ENCODE measurements at places on chromosomes 11 and 22.

DNA sequence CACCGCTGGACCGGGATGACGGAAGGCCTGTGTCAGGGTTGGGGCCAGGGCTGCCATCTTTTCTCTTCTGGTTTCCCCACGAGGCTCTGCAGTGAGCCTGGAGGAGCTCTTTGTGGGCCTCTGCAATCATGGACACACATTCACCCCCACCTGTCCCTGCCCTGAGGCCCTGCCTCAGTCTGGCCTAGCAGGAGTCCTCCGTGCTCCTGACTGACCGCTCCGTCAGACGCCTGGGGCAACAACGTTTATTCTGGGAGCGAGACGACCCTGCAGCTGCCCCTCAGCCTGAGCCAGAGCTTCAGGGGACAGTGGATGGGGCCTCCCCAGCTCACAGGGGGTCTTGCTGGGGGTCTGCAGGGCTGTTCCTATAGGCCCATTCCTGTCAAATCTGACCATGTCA lies 8.2 kb upstream of the MYEOV start:
- DNase-seq, result no peak

GRCh38 chr11:64996710-64997380 lies at the start of gene BATF2:
Gene BATF2, minus strand, starts transcription at chr11:64996971. Its CDS starts 57 bp downstream, at chr11:64996914.
- no peak for DNase-seq

GRCh38 chr11:1171223-1171984 lies 13.7 kb downstream of the MUC5AC start:
- DNase-seq, result no peak

DNA sequence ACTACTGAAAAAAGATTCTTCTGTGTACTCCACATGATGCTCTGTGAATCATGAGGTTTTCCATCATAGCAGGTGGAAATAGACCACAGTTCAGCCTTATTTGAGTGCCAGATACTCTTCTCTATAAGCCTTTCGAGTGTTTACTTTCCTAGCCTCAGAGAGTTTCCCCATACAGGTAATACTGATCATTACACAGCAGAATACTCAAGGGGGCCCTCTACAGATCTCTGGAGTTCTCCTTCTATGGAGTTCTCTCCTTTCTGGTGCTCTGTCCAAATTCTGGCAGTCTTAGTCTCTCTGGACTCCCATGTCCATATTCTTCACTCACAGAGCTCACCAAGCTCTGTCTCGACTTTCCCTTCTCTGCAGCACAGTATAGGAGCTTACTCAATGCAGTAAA lies 175.7 kb upstream of the CARD18 start:
- DNase-seq, result no peak

- DNase-seq, result no peak
These were observed 5.0 kb upstream of the DGKZ start for GRCh38 chr11:46342239-46342638.

DNA sequence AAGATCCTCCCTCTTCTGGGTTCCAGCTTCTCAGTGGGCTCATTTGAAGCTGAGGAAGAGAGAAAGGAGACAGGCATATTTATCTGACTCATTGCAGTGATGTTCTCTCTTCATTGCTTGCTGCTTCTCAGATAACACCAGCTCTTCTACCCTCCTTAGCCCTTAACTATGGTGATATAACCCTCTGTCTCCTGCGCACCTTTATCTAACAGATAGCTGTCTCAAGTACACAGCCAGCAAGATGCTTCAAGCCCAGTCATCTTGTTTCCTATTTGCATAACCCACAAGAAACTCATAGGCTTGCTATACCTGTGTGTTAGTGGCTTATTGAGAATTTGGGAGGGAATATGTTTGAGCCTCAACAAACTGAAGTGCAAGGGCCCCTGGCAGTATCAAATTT lies 12.6 kb downstream of the PRSS23 start:
- no peak for DNase-seq

- DNase-seq, result no peak
These were observed 29.0 kb upstream of the KCNQ1OT1 start for GRCh38 chr11:2728663-2729332.

DNA sequence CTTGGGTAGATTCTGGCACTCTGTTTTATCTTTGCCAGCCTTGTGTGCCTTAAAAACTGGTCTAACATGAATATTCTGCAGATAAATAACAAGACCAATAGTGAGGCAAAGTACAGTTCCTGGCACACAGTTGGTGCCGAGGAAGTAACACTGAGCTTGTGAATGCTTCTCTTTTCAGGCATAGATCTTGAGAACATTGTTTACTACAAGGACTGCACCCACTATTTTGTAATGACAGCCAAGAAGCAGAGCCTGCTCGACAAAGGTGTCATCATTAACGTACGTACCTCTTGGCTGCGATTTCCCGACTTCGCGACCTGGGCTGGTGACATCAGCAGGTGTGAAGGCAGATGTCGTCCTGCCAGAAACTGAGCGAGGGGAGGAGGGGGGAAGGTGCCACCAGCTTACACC lies 105.7 kb downstream of the MICAL2 start:
- no peak for DNase-seq

- no peak for DNase-seq
These were observed 568 bp upstream of the BIK start for GRCh38 chr22:43109921-43110443.

DNA sequence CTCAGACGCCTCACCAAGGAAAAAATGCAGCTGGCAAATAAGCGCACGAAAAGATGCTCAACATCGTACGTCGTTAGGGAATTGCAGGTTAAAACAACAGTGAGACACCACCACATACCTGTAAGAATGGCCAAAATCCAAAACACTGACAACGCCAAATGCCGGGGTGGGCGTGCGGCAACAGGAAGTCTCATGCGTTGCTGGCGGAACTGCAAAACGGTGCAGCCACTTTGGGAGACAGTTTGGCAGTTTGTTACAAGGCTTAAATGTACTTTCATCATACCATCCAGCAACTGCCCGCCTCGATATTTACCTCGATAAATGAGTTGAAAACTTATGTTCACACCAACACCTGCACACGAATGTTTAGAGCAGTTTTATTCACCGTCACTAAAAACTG lies 7.5 kb upstream of the CTSD start:
- DNase-seq, result no peak

- no peak for DNase-seq
These were observed 34.4 kb downstream of the LRRC32 start for GRCh38 chr11:76635991-76636738.

DNA sequence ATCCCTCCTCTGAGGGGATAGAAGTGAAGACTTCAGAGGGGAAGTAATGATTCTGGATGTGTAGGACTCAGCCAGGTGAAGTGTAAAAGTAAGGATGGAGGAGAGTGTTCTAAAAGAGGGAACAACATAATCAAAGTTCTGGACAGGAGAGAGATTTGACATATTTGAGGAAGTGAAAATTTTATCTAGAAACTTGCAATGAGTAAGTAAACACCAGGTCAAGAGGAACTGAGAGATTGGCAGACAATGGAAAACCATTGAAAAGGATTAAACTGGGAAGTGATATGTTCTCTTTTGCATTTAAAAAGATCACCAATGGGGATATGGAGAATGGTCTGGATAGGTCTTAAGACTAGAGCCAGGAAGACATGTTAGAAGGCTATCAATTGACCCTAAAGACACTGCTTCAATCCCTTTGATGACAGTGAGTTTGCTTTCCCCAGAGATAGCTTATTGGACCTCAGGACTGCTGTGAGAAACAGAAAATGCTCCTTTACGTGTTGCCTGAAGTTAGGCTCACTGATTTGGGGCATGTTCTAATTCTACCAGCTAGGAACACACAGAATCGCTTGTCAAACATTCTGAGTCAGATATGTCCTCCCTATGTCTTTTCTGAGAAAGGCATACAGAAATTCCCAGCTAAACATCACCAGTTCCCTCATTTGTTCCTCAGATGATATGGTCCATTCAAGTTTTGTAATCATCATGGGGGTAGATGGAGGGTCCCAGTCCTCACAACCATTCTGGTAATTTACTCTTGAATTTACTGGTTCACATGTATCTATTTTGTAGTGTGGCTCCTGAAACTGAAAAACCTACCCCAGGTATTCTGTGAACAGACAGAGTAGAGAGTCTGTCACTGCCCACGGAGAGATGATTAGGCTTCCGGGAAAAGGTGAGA lies 144.9 kb downstream of the MAML2 start:
- no peak for DNase-seq

DNA sequence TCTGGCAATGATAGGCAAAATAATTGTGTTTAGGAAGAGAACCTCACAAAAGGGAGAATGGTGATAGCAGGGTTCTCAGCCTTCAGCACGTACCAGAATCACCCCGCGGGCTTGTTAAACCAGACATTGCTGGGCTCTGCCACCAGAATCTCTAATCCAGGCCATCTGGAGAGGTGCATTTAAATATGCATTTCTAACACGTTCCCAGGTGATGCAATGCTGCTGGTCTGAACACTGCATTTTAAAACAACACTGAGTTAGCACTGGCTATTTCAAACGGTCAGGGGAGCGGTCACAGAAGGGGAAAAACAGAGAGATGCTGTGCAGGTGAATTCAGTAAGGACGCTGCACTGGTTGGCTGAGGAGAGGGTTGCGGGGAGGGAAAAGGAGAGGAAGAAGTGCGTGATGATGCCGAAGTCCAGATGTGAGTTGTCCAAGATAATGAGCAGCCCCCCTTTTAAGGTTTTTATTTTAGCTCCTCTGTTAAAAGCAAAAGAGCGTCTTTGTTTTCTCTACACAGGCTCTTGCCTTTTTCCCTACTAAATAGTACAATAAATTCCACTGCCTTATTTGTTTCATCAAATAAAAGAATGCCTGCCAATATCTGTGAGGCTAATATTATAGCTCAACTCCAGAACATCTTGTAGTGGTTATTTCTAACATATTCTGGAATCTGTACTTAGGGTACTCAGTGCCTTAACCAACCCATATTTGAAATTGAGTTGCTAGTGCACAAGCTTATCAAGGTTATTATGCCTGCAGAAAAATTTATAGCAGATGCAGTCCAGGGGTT lies 109.6 kb upstream of the POU2AF2 start:
- DNase-seq, result no peak

GRCh38 chr11:69014084-69014851 lies 1.2 kb upstream of the MRGPRF start:
- DNase-seq, result no peak

DNA sequence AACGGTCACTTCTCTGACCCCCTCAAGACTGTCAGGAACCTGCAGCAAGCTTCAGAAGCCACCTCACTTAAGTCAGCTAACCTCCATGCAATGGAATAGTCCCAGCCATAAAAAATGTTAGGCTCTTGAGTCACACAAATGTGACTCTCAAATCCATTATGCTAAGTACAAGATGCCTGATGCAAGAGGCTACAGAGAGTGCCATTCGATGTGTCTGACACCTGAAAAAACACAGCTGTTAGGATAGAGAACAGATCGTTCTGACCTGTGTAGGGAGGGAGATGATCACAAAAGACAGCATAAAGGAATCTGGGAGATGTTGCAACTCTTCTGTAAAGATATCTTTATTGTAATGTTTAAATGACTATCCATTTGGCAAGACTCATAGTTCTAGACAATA lies 712.4 kb downstream of the TBC1D22A start:
- no peak for DNase-seq

DNA sequence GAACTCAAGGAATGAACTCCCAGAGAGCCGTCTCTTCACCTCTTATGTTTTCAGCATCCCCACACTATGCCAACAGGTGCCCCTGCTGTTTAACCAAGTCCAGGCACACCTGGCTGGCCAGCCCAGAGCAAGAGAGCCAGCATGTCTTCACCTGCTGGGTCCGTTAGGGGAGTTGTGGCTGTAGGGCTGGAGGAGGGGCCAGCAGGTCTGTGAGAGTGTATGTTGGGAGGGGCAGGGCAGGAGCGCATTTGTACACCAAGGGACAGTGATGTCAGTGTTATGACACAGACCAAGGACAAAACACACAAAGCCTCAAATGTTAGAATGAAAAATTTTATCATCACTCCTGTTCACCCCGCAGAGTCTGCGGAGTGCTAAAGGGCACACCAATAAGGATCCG lies 5.8 kb downstream of the PATZ1 start:
- no peak for DNase-seq

DNA sequence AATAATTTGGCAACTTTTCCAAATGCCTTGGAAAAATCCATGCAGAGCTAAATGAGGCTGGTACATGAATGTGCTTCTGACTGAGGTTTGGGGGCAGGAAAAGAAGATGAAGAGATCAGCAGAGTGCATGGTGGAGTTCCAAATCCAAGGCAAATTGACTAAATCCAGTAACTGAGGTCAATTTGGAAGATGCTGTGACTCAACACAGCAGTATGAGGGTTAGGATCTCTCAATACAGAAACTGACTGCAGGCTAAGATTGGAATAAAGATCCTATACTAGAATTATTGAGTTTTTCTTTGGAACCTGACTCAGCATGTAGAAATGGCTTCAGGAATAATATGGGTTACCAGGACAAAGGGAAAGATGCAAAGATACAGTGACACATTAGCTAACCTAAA lies 99.3 kb upstream of the FAT3 start:
- DNase-seq, result no peak

DNA sequence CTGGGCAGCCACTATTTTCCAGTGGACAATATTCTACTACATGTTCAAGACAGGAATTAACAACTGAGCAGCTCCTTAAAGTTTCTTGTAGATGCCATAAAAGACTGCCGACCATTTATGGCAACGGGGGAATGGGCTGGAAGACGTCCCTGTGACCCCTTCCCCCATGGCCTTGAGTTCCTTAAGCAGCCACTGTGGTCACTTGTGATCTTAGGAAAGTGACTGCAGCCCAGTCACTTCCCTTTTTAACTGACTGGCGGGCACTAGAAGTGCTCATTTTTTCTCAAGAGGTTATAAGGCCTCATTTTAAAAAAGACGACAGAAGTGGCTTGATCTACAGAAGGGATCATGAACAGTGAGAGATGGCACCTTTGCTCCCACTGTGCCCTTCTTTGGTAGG lies 153.2 kb upstream of the NARS2 start:
- no peak for DNase-seq

GRCh38 chr11:64522036-64522435 lies 69.0 kb upstream of the SLC22A12 start:
- DNase-seq, result no peak

- no peak for DNase-seq
These were observed 34.4 kb downstream of the ZNF195 start for GRCh38 chr11:3344327-3345174.

- no peak for DNase-seq
These were observed 26.6 kb downstream of the PHLDB1 start for GRCh38 chr11:118633979-118634378.

GRCh38 chr22:45422237-45422983 lies 8.9 kb downstream of the RIBC2 start:
- DNase-seq, result no peak

DNA sequence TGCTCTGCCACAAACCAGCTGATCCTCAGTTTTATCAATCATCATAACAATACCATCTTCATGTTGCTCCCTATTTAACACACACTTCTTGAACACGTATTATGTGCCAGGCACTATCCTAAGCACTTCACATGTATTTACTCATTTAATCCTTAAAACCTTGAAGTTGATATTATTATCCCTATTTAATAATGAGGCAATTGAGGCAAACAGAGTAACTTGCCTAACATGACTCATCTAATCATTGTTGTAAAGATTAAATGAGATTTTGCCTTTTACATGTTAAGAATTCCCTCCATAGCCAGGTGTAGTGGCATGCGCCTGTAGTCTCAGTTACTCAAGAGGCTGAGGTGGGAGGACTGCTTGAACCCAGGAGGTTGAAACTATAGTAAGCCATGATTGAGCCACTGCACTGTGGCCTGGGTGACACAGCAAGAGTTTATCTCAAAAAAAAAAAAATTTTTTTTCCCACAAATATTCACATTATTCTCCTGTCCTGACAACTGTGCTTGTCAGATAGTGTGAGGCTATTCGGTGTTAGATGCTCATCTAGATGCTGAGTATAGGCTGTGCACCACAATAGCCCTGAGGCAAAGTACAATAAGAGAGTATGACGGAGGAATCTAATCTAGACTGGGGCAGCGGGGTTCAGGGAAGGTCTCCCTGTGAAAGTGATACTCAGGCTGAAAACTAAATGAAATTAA lies 13.4 kb downstream of the CKAP5 start:
- DNase-seq, result no peak
